Activated CD4-positive, alpha-beta T cell treated with anti-CD3 and anti-CD28 coated beads for 48 hours (primary cell): ENCODE measurements at places on chromosomes 5 and 9.

GRCh38 chr5:88676637-88677375 lies 206.2 kb downstream of the MEF2C start:
- no peak for DNase-seq

DNA sequence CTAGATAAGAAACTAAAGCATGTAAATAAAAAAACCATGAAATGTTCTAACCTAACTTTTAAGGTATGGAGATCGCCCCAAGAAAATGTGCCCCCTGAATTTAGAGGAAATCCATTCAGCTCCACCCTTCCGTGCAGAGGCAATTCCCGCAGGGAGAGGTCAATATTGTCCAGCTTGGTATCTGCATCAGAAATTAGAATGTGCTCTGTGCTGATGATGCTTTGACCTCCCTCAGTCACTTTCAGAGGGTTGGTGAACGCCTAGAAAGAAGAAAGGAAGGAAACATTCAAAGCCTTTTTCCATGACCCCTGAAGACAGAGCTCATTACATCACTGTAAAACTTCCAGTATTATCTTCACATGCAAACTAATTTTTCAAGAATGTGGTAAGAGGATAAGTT lies 91.0 kb downstream of the FREM1 start:
- no peak for DNase-seq

GRCh38 chr9:75432386-75432785 lies 344.1 kb downstream of the OSTF1 start:
- DNase-seq, result no peak

- no peak for DNase-seq
Observed at GRCh38 chr9:131812116-131812790, 72.4 kb upstream of the RAPGEF1 start.

GRCh38 chr9:6051511-6051950 lies 36.1 kb upstream of the RANBP6 start:
- no peak for DNase-seq
